Cortex of kidney (tissue), 1 donor: ENCODE measurements at places on chromosomes 2 and 18.

DNA sequence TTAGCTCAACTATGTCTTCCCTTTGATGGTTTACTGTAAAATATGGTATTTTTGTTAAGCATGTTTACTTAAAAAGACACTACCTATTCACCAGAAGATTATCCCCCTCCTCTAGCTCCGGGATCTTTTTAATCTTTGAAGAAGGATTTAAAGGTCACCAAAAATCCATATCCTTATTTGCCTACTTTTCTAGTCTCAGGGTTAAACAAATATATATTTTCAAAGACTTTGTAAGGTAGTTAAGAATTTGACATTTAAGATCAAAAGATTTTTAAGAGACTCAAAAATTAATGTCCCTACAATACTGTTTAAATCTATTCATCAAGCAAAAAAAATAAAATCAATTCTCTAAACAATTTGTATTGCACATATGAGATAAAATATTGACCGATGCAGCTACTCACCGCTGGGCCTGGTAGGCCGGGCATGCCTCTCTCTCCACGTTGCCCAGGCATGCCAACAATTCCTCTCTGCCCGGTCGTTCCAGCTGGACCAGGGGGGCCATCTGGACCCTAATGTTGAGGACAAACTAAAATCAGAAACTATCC is 76.1 kb downstream of the COL3A1 start:
- DNase-seq = no peak

GRCh38 chr2:105553538-105554196 is 154.8 kb upstream of the FHL2 start:
- no peak for DNase-seq

- no peak for DNase-seq
These were observed 128.1 kb upstream of the PDE1A start for GRCh38 chr2:182554950-182555349.

- no peak for DNase-seq
These were observed 91.4 kb downstream of the TRIB2 start for GRCh38 chr2:12807907-12808810.

- no peak for DNase-seq
These were observed 80.0 kb downstream of the ZNF516 start for GRCh38 chr18:76414936-76415621.

DNA sequence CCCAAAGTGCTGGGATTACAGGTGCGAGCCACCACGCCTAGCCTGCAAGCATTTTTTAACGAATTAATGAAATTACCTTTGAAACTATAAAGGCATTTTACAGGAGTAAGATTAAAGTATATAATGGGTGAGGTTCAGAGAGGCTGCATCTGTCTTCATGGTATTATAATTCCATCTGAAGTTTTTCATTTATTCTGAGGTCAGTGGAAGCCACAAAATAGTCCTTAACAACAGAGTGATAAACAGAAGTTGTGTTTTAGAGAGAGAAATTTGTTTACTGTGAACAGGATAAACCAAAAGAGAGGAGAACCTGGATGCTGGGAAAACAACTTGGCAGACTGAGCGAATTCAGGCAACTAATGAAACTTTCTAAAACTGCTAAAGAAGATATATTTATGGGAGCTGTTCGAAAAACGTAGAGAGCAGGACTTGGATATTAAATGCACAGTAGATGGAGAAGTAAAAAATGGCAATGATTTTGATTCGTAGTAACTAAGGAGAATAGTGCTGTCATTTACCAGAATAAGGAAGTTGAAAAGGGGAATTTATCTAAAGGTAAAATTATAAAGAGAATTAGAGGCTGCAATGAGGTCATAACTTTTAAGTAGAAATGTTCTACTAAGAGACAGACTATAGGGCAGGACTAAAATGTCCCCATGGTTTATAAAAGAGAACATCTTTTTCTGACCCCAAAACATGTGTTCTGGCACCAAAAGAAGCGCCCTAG is 37.9 kb upstream of the ITGA4 start:
- no peak for DNase-seq

DNA sequence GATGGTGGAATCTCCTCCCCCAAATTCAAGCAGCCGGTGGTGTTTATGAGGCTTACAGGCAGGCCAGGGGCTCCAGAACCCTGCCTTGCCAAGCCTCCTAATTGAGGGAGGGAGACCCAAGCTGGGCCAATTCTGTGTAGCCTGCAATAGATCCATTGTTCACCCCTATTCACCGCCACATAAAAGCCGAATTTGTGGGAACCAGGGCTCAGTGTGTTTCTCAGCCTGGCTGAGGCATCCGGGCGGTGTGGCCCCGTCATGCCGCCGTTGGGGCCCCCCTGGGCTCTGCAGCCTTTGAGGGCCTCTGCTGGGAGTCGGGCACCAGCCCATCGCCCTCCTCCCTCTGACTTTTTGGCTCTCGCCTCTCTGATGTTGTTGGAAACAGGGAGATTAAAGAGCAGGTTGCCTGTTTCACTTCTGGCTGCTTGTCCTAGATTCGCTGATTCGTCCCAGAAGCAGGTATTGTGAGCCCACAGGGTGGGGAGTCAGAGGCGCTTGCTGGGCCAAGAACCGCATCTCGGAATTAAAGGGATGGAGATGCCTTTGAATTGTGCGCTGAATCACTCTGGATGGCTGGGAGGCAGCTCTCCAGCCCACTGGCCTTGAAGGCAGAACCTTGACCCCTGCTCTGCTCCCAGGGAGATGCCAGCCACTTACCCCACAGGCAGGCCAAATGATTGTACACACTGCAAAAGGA is 14.7 kb upstream of the OTOS start:
- DNase-seq = no peak

- no peak for DNase-seq
These were observed 84.9 kb downstream of the PDCL3 start for GRCh38 chr2:100647709-100648108.

DNA sequence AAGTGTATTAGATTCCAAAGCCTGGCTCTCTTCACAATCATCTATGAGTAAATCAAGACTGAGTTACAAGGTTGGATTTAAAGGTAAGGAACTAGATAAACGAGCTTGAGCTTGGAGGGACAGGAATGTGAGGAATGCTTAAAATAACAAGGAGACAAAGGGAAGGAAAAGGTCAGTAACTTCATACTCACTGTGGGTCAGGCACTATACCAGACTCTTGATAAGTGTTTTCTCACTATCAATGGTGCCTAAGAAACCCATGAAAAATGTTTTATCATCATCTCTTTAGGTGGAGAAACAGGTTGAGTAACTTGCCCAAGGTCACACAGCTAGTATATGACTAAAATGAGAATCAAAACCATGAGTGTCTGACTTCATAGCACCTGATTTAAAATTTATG is 212.1 kb downstream of the CDH2 start:
- no peak for DNase-seq

DNA sequence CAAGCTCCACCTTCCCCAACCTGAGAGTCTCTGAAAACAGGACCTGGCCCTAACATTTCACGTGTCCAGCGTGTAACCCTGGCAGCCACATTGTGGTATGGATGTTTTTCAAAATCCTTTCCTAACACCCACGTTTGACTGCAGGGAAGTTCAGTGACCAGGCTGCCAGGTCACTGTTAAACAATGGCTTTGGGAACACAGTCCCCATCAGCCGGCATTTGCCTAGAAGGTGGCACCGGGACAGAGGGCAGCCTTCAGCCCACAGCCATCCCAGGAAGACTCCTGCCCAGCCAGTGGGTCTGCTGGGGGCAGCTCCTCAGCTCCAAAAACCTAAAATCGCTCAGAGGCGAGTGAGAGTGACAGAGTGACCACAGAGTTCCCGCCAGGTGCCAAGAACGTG is 140.2 kb downstream of the SH3BP4 start:
- no peak for DNase-seq

GRCh38 chr2:170006587-170007325 is 171.2 kb upstream of the MYO3B start:
- no peak for DNase-seq

DNA sequence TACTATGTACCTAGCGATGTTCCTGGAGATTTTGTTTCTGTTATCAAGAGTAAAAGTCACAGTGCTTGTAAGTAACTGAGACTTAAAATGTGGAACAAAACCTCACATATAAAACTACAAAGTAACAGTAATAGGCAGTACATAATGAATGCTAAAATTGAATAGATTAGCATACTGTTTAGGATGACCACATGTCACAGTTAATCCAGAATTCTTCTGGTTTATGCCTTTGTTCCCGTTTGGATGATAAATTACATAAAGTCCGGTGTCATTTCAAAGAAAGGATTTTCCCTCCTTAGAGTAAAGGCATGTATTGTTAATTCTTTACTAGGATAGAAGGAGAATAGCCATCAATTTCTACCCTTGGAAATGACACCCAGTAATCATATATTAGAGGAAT is 56.1 kb downstream of the RBM43 start:
- DNase-seq = no peak

DNA sequence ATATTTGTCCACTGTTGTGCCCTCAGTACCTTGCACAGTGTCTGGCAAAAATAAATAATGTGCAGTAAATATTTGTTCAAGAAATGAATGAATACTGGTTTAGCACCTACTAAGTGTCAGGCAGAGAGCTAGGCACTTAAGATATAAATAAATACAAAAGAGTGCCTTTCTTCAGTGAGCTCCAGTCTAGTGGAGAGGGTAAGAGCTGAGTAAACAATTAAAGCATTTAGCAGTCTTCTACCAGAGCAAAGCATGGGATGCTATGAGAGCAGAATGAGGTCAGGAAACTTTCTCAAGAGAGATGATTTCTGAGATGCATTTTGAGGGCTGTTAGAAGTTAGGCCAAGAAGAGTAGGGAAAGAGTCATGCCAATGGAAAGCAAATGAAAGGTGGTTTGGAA is 314.7 kb downstream of the DSC3 start:
- DNase-seq = no peak

GRCh38 chr2:237282568-237283128 is 131.3 kb downstream of the COL6A3 start:
- no peak for DNase-seq

- DNase-seq = no peak
These were observed at the start of gene RNU2-63P for GRCh38 chr2:88016086-88016959. RNU2-63P (minus strand) TSS chr2:88016547.

DNA sequence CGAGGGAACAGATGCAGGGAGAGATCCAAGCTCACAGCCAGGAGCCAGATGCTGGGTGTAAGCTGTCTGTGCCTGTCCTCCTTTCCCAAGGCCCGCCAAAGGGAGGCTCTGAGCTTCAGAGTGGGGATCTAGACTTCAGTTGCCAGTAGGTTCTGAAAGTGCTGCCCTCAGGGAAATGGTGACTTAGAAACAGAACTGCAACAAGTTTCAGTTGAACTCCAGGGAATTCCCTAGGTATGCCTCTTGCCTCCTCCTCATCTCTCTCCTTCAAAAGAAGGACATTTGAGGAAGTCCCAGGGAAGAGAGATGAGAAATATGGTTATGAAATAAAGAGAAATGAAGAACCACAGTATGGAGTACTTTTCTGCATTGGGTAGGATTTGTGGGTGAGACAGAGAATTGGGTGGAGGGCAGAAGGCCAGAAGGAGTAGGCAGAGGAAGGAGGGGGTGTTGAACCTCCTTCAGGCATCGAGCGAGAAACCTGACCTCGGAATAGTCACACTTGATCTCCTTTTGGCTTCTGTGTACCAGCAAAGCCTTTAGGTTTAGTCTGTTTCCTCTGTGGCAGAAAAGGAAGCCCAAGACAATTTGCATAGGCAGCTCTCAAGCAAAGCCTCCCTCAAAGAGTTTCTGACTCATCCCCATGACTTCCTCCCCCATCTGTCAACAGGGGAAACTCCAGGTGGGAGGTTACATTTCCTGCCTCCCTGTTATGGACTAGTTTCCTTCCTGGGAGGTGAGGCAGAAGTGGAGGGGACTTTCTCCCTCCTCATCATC is 45.7 kb downstream of the QPCT start:
- DNase-seq = no peak

DNA sequence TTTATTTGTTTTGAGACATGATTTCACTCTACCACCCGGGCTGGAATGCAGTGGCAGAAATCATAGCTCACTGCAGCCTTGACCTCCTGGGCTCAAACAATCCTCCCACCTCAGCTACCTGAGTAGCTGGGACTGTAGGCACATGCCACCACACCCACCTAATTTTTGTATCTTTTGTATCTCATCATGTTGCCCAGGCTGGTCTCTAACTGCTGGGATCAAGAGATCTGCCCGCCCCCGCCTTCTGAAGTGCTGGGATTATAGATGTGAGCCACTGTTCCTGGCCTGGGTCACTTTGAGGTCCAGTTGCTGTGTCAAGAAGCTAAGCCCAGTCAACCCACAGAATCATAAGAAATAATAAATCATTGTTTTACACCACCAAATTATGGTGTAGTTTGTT is 38.4 kb downstream of the TSN start:
- DNase-seq = no peak

DNA sequence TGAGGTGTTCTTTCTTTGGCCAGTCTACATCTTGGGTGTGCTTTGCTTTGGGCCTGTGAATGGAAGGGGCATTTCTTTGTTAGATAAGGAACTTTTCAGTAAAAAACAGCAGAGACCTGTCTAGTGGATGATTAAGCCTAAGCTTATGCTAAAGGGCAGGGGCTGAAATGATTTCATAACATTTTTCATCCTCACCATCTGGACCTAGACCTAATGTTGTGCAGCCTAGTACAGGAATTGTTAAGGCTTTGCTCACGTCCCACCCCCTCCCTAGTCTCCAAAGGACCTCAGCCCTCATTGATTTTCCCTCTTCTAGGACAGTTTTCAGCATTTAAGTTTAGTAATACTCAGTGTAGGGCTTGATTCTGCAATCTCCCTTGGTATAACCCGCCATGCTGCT is 111.8 kb downstream of the PRKCE start:
- DNase-seq = no peak

DNA sequence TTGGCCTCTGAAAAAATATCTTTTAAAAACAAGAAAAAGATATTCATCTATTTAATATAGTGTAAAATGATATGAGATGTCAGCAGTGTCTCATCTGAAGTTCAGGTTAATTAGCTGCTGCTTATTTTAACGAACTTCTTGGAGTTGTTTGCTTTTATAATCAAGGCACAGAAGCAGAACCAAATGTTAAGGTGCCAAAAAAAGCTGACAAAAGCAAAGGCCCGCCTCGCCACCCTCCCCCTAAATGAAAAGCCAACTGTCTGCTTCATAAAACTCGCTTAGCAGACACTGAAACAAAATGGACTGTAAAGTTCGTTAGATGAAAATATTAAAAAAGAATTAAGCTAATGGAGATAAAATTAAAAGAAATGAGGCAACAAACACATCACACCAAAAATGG is 562.6 kb downstream of the ZEB2 start:
- no peak for DNase-seq

DNA sequence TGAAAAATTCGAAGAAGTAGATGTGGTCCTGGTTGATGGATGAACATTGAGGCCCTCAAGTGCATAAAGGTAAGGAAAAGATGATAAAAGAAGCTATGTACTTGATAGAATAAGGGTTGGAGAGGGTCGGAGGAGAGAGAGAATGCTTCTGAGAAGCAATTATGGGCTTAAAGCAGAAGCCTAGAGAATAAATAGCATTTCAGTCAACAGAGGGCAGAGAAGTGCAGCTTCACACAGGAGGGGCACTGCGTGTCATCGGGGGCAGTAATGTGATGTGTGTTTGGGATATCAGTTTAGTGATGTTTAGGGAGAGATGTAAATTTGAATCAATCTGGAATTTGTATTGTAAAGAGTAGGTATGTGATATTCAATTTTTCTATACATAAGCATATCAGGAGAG is 334.5 kb downstream of the PIK3C3 start:
- DNase-seq = no peak

- DNase-seq = no peak
These were observed 103.5 kb upstream of the TRIB2 start for GRCh38 chr2:12613137-12613835.

GRCh38 chr18:10930076-10930475 is 219.3 kb downstream of the PIEZO2 start:
- no peak for DNase-seq

- no peak for DNase-seq
These were observed 142.4 kb downstream of the THADA start for GRCh38 chr2:43453179-43454170.
